Stimulated activated CD8-positive, alpha-beta memory T cell treated with anti-CD3 and anti-CD28 coated beads, Interleukin-15, amount 100 ng/mL, for 24 hours (primary cell): ENCODE measurements at places on chromosomes 6 and 20.

DNA sequence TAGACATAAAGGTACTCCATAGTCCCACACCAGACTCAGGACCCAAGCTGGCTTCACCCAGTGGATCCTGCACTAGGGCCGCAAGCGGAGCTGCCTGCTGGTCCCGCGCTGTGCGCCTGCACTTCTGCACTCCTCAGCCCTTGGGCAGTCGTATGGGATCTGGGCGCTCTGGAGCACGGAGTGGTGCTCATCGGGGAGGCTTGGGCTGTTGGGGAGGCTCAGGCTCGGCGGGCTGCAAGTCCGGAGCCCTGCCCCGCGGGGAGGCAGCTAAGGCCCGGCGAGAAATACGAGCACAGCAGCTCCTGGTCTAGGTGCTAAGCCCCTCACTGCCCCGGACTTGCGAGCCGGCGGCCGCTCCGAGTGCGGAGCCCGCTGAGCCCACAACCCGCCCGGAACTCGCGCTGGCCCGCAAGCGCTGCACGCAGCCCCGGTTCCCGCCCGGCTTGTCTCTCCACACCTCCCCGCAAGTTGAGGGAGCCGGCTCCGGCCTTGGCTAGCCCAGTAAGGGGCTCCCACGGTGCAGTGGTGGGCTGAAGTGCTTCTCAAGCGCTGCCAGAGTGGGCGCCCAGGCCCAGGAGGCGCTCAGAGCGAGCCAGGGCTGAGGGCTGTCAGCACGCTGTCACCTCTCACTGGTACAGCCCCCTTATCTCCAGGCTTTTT lies 33.4 kb upstream of the GCNT2 start:
- no peak for DNase-seq

GRCh38 chr20:49808753-49809152 lies 3.9 kb upstream of the SLC9A8 start:
- DNase-seq, result no peak

GRCh38 chr20:55153001-55153645 lies 677.7 kb downstream of the DOK5 start:
- no peak for DNase-seq

- DNase-seq, result no peak
These were observed 656.8 kb upstream of the CHD6 start for GRCh38 chr20:42274986-42275385.

- DNase-seq, result no peak
These were observed 1.9 kb upstream of the BLOC1S5 start for GRCh38 chr6:8066108-8066507.

- no peak for DNase-seq
These were observed 113.1 kb downstream of the SULF2 start for GRCh38 chr20:47672166-47672565.

GRCh38 chr20:16299897-16300296 lies 273.4 kb downstream of the KIF16B start:
- no peak for DNase-seq

GRCh38 chr6:4809999-4810918 lies 34.1 kb downstream of the CDYL start:
- no peak for DNase-seq

GRCh38 chr6:47348316-47348863 lies 38.7 kb upstream of the TNFRSF21 start:
- no peak for DNase-seq

DNA sequence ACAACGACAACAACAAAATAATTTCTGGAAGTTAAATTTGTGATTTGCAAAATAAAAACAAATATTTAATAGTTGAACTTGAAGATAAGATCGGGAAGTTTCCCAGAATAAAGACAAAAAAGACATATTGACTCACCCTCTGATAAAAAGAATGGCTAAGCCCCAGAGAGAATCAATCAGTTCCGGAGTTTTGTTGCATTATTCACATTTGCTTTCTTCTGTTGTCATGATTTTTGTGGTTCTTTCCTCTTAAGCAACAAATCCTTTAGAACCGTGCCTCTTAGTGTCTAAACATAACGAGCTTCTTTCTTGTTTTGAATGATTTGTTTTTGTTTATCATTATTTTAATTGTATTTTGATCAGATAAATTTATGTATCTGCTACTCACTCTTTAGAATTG lies 337.7 kb upstream of the PRND start:
- no peak for DNase-seq

DNA sequence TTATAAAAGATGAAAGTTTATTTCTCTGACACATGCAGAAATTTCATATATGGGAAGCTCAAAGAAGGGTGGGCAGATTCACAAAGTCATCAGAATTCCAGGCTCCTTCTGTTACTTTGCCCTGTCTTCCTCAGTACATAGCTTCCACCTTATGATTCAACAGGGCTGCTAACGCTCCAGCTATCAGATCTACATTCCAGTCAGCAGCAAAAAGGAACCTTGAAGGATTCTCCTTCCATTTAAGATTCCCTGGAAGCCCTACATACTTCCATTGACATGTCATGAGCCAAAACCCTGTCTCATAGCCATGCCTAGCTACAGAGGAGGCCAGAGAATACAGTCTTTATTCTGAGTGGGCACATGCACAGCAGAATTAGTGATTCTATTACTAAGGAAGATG lies 103.3 kb downstream of the NCR2 start:
- DNase-seq, result no peak

GRCh38 chr6:100446115-100447080 lies 18.3 kb downstream of the SIM1 start:
- DNase-seq, result no peak

GRCh38 chr20:24798930-24799705 lies 150.0 kb upstream of the CST7 start:
- no peak for DNase-seq

GRCh38 chr20:35734374-35734773 lies 7.7 kb downstream of the RBM39 start:
- no peak for DNase-seq

- DNase-seq, result no peak
These were observed 1.0 kb upstream of the PCIF1 start for GRCh38 chr20:45933266-45934045.

GRCh38 chr20:34709831-34710567 lies 5.9 kb downstream of the TP53INP2 start:
- DNase-seq, result peak; percentile 27

- no peak for DNase-seq
These were observed 68.4 kb downstream of the VEGFA start for GRCh38 chr6:43838276-43839036.
